ENCODE measurements at places on chromosomes 5 and 9. TPM values are rescaled to one million over a fixed set of nuclear protein-coding genes. Genes with fewer than 3 reads are reported as not detected.

- DNase-seq = no peak
These were observed 56.5 kb downstream of the EXD3 start for GRCh38 chr9:137366445-137366810.

DNA sequence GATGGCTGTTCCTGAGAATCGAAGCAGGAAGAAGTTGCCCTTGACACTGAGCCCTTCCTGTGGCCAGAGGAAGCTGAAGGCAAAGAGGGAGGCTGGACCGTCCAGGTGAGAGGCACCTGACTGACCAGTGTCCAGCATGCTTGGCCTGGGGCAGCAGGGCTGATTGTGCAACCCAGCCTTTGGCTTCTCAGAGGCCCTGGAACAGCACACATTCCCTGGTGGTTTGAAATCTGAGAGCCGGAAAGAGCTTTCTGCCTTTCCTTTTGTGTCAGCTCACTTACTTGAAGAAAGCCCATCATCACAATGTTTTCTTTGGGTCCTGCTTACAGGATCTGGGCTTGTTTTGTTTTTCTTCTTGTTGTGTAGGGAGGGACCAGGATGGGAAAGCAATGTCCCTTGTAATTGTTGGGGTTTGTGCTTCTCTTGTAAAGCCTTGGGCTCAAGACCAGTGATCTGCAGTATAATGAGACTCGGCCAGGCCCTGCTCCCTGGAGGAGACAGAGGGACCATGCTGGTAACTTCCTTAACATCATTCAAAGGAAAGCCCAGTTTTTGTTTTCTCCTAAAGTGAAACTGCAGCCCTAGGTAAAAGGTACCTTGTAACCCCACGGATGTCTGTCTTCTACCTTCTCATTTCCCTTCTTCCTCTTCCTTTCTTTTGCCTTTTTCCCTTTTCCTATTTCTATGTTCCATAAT, 213.7 kb downstream of the NXNL2 start:
- no peak for DNase-seq

- no peak for DNase-seq
These were observed 362.9 kb downstream of the ARRDC3 start for GRCh38 chr5:91020065-91020800.

- DNase-seq = no peak
These were observed 134.7 kb downstream of the GADD45G start for GRCh38 chr9:89739511-89739910.

The SLC34A1 gene
- total RNA-seq = not detected

The KCNMB1 gene
- not detected for total RNA-seq

The COL23A1 gene
- not detected for total RNA-seq

DNA sequence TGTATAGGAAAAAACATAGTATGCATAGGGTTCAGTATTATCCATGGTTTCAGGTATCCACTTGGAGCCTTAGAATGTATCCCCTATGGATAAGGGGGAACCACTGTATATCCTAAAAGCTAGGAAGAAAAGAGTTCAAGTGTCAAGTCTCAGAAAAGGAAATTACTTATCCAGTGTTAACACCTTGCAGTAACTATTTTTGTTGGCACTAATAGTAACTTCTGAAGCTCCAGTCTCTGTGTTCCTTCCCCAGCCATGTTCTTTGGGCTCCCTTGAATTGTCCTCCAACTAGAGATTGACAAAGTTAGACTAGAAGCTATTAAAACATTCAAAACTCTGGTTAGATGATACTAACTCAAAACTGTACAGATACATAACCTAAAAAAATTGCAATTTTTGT, 370.8 kb downstream of the NFIB start:
- no peak for DNase-seq

- no peak for DNase-seq
These were observed 460.8 kb downstream of the MTRR start for GRCh38 chr5:8329773-8330172.

- no peak for DNase-seq
These were observed 285.8 kb downstream of the ZNF608 start for GRCh38 chr5:124460642-124461041.

DNA sequence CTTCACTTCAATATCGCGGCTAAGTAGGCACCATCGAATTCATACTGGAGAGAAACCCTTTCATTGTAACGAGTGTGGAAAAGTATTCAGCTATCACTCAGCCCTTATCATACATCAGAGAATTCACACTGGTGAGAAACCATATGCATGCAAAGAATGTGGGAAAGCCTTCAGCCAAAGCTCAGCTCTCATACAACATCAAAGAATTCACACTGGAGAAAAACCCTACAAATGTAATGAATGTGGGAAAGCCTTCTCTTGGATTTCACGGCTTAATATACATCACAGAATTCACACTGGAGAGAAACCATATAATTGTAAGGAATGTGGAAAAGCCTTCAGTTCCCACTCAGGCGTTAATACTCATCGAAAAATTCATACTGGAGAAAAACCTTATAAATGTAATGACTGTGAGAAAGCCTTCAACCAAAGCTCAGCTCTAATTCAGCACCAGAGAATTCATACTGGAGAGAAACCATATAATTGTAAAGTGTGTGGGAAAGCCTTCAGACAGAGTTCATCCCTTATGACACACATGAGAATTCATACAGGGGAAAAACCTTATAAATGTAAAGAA, 9.5 kb downstream of the ZNF879 start:
- DNase-seq = no peak

GRCh38 chr5:171571663-171572062, 152.2 kb downstream of the FGF18 start:
- no peak for DNase-seq

The PFN3 gene
- total RNA-seq = not detected

DNA sequence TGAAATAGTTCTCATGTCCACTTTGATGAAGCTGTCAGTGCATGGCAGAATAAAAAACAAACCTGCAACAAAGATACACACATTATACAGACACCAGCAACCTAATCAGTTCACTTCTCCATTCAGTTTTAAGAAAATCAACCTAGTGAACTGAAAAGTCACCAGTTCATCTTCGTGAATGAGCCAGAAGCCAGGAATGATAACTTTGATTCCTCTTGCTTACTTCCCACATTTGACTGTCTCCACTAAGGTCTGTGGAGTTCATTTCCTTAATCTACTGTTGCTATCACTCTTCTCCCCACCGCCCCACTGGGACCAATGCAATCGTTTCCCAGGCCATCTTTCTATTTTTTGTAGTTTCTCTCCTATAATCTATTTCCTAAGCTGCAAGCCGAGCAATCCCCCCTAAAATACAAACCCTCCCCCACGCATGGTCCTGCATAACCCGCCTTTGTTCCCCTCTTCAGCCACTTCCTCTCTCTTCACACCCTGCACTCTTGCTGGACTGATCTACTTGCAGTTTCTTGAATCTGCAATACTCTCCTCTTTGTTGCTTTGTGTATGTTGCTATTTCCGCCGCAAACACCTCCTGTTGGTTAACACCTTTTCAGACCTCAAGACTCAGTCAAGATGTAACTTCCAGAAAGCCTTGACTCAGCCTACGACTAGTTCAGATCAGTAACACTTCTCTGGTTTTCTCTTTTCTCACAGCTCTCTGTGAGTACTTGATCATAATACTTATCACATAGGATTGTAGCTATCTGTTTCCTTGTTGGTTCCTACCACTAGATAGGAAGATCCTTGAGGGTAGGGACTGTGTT, 16.6 kb downstream of the STOM start:
- no peak for DNase-seq

DNA sequence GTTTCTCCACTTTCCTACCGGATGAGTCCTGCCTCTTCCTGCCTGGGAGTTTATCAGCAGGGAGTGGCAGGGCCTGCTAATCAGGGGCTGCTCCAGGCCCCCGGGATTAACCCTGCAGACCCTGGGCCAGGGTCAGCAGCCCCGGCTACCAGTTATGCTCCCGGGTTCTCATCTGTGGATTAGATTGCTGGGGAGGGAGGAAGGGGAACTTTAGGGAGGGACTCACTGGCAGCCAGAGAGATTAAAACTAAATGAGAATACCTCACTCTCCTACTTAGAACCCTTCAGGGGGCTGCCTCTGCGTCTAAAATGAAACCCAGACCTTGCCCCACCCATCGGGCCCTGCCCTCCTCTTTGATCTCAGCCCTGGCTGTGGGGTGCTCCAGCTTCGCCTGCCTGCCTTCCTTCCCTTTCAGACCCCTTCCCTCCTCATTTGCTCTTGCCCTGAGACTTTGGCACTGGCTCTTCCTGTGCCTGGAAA, 130.5 kb upstream of the HAND1 start:
- no peak for DNase-seq

- no peak for DNase-seq
These were observed 11.1 kb downstream of the SMU1 start for GRCh38 chr9:33065157-33066076.
